Stimulated activated CD8-positive, alpha-beta memory T cell treated with anti-CD3 and anti-CD28 coated beads, Interleukin-2, amount 100 ng/mL, for 1 hour (primary cell): ENCODE measurements at places on chromosomes 4 and X.

GRCh38 chr4:7862561-7863192 lies 77.0 kb downstream of the AFAP1 start:
- no peak for DNase-seq

DNA sequence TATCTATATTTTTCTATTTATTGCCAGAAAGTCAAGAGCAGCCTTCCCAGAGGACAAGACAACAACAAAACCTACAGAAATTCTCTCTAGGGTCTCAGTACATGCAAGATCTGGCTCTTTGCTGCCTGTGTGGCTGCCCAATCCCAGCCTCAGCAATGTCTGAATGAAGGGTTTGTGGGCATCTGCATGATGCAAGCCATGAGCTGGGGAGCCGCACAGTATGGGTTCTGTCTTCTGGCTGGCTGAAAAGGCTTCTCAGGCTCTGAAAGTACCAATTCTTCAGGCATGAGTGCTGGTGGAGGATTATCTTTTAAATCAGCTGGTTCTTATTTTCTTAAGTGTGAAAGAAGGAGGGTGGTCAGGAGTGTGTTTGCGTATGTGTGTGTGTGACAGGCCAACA lies 104.6 kb downstream of the PDGFRA start:
- DNase-seq: no peak

DNA sequence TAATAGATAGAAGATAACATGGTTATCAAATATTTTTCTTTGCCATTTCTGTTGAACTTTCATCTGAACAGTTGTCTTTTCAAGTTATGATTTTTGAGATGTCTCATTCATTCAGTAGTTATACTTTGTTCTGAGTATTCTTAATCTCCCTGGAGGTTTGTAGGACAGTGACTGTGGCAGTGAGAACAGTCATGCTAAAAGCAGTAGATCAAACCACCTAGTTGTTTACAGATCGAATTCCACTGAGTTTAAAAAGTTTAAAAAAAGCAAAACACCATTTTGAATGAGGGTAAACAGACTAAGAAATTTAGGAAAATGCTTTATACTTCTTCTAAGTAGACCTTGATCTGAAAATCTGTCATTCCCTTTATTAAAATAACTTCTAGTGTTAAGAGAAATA lies 107.2 kb downstream of the CEP135 start:
- DNase-seq: no peak

GRCh38 chrX:70774223-70774622 lies 134.3 kb downstream of the TEX11 start:
- no peak for DNase-seq

DNA sequence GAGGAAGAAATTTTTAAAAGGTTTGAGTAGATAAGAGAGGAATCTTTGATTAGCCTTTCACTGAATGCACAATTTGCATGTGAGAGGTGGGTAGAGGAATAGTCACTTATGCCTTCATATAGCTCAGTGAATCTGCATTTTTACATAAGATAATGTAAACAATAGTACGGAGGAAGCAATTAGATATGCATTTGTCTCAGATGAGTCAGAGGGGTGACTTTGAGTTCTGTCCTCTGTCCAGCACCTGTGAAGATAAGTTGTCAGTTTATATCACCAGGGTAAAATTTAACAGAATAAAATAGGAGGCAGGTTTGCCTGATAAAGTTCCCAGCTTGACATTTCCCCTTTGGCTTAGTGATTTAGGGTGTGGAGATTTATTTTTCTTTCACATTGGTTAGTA lies 841.9 kb downstream of the PCDH18 start:
- no peak for DNase-seq

DNA sequence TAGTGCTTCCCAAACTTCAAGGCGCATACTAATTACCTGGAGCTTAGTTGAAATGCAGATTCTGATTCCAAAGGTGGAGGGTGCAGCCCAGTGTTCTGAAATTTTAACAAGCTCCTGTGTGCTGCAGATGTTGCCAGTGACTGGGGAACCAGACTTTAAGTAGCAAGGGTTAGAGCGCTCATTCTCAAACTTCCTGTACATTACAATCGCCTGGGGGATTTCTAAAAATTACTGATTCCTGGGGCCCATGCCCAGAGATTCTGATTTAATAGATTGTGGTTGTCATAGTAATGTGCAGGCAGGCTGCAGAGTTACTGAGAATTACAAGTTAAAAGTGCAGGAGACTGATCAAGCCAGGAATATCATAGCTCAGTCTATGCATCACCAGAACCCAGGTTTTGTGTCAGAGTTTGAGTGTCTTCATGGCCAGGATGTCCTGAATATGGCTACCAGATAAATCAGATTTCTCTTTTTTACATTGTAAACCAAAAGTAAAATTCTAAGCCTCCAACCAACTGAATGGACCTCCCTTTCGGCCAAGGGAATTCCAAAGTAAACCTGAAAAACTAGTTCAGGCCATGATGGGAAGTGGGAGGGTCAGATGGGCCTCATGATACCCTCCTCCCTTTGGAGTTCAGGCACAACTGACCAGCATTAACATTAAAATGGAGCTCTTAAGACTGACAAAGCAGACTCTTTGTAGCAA lies 121.6 kb downstream of the ATXN3L start:
- DNase-seq: no peak

DNA sequence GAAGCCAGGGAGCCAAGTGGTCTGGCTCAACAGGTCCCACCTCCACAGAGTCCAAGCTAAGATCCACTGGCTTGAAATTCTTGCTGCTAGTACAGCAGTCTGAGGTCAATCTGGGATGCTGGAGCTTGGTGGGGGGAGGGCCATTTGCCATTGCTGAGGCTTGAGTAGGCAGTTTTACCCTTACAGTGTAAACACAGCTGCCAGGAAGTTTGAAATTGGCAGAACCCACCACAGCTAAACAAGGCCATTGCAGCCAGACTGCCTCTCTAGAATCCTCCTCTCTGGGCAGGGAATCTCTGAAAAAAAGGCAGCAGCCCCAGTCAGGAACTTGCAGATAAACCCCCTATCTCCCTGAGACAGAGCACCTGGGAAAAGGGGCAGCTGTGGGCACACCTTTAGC lies 84.9 kb downstream of the EDA2R start:
- DNase-seq: no peak

- DNase-seq: no peak
These were observed 122.4 kb downstream of the RASL11B start for GRCh38 chr4:52984462-52984881.

GRCh38 chr4:7564242-7564641 lies 129.5 kb upstream of the PSAPL1 start:
- no peak for DNase-seq

GRCh38 chr4:67684839-67685531 lies 16.0 kb downstream of the UBA6 start:
- no peak for DNase-seq

DNA sequence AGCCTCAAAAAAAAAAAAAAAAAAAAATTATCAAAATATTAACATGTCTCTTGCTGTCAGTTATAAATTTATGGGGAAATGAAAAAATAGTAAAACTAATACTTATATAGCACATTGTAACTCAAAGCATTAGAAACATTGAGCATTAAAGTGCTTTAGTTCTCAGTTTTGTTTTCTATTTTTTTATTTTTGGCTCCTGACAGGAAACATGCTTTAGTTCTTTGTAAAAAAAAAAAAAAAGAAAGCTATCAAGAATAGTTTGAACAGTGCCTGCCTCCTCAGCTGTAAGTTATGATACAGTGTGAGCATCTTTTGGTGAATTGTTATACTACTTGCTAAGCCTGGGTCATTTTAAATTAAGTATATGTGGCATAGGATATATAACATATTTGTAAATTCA lies 5.1 kb upstream of the CENPC start:
- DNase-seq: no peak

GRCh38 chr4:159434871-159435241 lies 332.0 kb downstream of the RAPGEF2 start:
- DNase-seq: no peak
